ENCODE measurements at places on chromosomes 12 and 14.
A peak's percentile ranks its signal among the peaks of the same experiment; 100 is the strongest.

- no peak for DNase-seq
These were observed 7.2 kb upstream of the SSPN start for GRCh38 chr12:26188127-26188526.

- no peak for DNase-seq
These were observed 112.0 kb upstream of the RAP1B start for GRCh38 chr12:68498736-68499135.

- no peak for DNase-seq
These were observed 323.6 kb downstream of the TMTC2 start for GRCh38 chr12:83010169-83010804.

- DNase-seq = peak; percentile 34
These were observed 1.5 kb downstream of the CORO1C start for GRCh38 chr12:108729612-108730364.

- no peak for DNase-seq
These were observed 1.3 kb downstream of the ARID4A start for GRCh38 chr14:58299401-58300330.

DNA sequence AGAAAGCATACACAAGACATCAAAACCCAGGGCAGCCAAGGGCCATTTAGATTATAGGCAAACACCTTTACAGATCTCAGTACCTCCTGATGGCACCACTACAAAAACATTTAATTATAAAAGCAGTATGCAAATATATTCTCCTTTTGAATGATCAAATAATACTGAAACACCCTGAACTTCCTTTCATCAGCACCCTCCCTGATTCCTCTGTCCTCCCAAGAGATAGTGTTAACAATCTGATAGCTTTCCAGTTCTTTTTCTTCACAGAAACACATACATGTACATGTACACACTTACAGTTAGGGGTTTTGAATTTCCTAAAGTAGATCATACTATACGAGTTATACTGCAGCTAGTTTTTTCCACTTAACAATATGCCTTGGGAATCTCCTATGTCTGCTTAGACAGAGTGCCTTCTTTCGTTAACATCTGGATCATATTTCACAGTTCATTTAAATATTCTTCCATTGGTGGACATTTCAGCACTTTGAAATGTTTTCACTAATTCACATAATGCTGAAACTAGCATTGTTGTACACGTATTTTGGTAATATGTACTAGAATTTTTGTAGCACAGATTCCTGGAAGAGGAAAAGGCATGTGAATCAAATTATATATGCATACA is 35.2 kb downstream of the TDG start:
- no peak for DNase-seq

GRCh38 chr12:30014991-30015390 is 231.2 kb upstream of the TMTC1 start:
- no peak for DNase-seq

DNA sequence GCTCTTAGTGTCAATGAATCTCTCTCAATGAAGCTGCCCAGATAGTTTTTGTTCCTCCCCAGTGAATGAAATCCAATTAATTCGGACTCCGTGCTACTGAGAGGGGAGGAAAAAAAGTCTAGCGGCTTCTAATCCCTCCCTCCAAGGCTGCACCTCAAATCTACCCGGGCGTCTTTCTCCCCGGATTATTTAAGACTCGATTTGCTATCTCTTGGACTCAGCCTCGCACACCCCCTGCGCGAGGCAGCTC is 134 bp downstream of the DUSP6 start:
- no peak for DNase-seq

GRCh38 chr14:24279301-24280186 is 8.1 kb upstream of the RABGGTA start:
- no peak for DNase-seq

DNA sequence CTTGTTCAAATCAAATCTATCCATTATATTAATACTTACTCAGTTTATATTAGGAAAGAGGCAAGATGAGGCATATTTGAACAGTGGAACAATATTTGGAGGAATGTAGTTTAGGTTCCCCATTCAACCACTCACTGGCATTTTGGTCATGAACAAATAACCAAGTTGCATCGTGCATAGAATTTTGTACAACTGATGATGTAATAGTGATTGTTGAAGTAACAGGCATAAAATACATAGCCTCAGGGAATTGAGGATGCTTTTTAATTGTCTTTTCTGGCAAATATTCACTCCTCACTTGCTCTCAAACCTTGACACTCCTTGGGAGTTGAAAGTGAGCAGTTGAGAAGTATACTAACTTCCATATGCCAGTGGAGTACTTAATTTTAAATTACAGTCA is 175.2 kb downstream of the SRGAP1 start:
- no peak for DNase-seq

DNA sequence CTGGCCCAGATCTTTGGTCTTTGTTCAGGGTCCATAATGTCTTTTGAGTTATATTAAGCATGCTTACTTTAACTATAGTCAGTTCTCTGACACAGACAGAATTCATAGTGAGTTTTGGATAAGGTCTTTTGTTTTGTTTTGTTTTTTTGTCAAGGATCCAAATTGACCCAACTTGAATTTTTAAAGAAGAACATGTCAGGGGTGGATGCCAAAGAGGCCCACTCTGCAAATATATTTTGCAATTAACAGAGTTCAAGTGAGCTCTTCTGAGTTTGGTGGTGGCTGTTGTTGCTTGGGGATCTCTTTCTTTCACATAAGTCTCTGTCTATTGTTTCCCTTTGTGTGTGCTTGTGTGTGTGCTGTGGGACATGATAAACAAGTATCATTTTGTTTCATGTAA is 34.4 kb upstream of the PMCH start:
- no peak for DNase-seq

GRCh38 chr12:105413911-105414487 is 83.5 kb downstream of the C12orf75 start:
- no peak for DNase-seq

DNA sequence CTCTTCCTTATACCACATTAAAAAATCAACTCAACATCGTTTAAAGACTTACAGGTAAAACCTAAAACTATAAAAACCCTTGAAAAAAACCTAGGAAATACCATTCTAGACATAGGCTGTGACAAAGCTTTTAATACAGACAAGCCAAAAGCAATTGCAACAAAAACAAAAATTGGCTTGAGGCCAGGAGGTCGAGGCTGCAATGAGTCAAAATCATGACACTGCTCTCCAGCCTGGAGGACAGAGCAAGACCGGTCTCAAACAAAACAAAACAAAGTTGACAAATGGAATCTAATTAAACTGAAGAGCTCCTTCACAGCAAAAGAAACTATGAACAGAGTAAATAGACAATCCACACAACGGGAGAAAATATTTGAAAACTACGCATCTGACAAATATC is 1057.8 kb downstream of the FSCB start:
- no peak for DNase-seq

DNA sequence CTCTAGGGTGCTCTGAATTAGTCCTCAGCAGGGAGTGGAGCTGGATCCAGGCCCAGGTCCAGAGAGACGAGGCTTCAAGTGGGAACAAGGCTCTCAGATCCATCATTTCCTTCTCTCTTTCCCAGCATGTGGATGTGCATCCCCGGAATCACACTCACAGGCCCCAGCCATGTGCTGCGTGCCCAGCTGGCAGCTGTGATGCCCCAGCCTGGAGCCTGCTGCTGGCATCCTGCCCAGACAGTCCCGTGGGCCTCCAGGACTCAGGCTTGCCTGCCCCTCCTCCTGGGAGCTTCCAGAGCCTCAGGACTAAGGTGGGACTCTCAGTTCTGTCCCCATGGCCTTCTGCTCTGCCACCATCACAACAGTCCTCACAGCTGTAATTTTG is 6.2 kb upstream of the KRT84 start:
- DNase-seq = peak; percentile 86

GRCh38 chr14:55323910-55324309 is 52.7 kb downstream of the FBXO34 start:
- DNase-seq = no peak

- DNase-seq = no peak
These were observed 304.4 kb upstream of the RTL1 start for GRCh38 chr14:101207897-101208296.

GRCh38 chr14:86646696-86647690 is 1117.0 kb downstream of the FLRT2 start:
- no peak for DNase-seq

DNA sequence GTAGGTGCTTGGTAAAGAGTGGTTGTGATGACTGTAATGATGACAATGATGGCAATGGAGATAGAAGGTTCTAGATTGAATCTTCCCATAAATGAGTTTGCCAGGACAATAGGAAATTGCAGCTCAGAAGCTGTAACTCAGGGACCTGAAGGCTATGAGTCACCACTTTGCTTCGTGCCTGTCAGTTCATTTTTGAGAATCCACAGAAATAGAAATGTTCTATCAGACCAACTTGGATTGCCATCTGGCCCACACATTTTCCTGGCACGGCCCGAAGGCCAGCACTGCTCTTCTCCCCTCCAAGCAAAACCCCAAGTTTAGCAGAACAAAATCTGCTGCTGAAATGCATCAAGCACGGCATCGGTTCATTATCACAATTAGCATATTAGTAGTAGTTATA is 1127.0 kb downstream of the BCL11B start:
- DNase-seq = no peak

DNA sequence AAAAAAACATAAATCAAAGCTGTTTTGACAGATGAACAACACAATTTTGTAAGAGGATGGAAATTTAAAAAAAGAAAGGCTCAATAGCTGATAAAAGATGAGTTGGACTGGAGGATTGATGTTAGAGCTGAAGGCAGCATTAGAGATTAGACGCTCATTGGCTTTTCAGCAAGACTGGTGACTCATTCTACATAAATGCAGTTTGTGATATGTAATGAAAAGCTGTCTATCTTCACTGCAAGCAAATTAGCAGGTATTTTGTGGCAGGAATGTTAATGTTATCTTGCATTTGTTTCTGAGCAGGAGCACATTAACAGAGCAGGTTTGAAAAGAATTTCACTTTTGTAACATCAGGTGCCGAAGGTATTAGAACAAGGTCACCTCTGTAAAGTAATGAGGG is 442.7 kb upstream of the NOVA1 start:
- DNase-seq = no peak

GRCh38 chr12:100862676-100863075 is 68.1 kb downstream of the ANO4 start:
- no peak for DNase-seq

DNA sequence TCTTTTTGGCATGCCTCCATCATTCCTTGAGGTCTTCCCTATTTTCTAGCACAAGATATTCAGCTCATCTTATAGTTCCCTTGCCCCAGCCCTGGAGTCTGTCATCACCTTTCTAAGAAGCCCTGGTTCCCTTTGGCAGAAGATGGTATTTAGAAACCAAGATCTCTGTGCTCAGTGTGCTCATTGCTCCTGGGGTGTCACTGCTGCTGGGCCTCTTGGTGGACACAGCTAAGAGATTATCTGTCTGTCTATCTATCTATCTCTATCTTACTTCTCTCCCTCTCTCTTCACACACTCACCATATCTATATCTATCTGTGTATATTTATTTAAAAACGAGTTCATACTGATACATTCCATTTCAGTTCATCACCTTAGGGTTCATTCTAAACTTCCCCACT is 67.2 kb downstream of the DAO start:
- no peak for DNase-seq

- DNase-seq = no peak
These were observed 117.2 kb downstream of the CACNA1C start for GRCh38 chr12:2169940-2170339.

- no peak for DNase-seq
These were observed 31.2 kb upstream of the KLC1 start for GRCh38 chr14:103597623-103598377.

- DNase-seq = peak; percentile 7
These were observed 197.6 kb downstream of the AACS start for GRCh38 chr12:125262851-125263250.

GRCh38 chr12:68222326-68222725 is 3.3 kb downstream of the IL26 start:
- peak; percentile 10 for DNase-seq

- no peak for DNase-seq
These were observed 9.3 kb upstream of the TMEM121 start for GRCh38 chr14:105517096-105517495.

DNA sequence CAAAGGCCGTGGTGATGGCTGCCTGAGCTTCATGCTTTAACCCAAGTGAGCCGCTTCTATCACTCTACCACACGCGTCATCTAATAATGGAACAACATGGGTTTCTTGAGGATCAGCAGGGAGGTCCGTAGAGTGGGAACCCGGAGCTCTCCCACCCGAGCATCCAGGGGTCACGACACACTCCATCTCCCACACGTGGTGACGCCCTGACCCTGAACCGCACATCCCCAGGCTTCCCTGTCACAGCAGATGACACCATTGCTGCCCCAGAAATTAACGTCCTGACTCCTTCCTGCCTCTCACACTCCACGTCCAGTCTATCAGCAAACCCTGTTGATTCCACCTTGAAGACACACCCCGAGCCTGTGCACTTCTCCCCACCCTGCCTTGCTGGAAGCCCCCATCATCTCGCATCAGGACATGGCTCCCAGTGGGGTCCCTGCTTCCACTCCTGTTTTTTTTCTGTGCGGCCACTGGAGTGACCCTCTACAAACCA is 163.2 kb downstream of the PIWIL1 start:
- DNase-seq = no peak

GRCh38 chr14:77314043-77314442 is 6.6 kb downstream of the POMT2 start:
- DNase-seq = no peak

- no peak for DNase-seq
These were observed 35.8 kb upstream of the ZFP36L1 start for GRCh38 chr14:68828698-68829097.

- no peak for DNase-seq
These were observed 373.3 kb downstream of the TMEM132D start for GRCh38 chr12:129530517-129530916.

- no peak for DNase-seq
These were observed 259.6 kb upstream of the TMTC1 start for GRCh38 chr12:30043151-30043847.

- no peak for DNase-seq
These were observed 214.1 kb upstream of the PELI2 start for GRCh38 chr14:55904086-55904485.

DNA sequence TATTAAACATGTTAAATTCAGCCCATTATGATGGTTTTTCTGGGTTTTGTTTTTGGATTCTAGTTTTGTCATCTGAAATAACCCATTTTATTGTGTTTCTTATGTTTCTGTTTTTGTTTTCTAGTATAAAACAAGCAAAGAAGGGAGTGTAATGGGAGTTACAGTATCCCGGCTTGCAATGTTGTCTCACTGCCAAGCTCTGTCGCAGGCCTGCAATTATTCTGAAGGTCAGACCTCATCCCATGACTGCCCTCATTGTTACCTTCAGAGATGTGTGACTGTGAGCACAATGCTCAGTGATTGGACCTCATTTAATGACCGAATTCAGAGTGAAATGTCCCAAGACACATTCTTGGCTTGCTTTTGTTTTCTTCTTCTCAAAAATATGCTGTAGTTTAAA is 73.0 kb upstream of the ATF1 start:
- DNase-seq = no peak

DNA sequence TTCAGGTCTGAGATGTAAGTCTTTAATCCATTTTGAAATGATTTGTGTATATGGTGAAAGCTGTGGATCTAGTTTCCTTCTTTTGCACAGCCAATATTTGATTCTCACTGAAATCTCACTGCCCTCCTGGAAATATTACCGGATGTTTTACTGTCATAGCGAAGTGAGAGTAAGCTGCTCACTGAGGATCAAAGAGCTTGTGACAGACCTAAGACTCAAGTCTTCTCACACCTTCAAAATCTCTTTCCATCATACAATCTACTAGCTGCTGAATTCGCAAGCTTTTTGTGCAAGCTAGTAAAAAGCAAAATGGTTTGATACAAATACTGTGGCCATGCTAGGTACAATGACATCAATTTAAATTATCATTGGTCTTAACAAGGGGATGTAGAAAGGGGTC is 3.9 kb downstream of the LRRK2 start:
- no peak for DNase-seq
